ENCODE measurements at places on chromosomes 11 and 22.
A peak's percentile ranks its signal among the peaks of the same experiment; 100 is the strongest.

DNA sequence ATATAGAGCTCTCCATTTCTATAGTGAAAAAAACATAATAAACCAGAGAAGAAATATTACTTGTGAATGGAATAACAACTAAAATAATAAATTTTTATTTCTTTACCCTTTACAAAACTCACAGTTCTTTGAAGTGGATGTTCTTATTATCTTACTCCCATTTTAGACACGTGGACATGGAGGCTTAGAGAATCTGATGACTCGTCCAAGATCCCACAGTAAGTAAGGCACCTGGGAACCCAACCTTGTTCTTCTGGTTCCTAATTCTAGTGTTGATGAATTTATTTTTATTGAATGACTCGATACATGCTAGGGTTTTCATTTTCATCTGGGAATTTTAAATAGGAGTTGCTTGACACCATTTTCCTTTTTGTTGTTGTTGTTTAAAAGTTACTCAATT, 1.8 kb downstream of the BPIFC start:
- DNase-seq, result no peak

DNA sequence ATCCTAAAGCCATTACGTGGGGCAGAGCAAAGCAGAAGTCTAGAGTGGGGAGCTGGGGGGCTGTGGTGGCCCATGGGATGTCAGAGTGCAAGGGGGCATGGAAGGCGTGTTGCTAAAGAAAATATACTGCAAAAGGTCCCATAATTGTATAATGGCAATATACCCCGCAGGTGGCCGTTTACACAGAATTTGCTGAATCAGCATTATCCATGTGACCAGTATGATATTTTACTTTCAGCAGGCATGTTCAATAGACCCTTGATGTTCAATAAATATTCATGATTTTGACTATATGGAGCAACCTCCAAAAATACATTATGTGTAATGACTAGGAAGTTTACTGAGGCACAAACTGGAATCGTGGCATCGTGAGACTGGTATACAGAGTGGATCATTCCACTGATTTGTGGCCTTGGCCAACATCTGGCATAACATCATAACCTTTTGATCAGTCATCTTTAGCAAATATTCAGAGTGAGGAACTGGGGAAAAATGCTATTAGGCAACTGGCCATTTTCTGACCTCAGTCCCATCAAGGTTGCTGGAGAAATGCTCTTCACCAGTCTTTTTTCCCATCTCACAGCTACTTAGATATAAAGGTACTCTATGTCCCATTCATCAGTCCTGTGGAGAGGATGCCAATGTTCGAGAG, 29.3 kb upstream of the PPP2R1B start:
- DNase-seq, result no peak

GRCh38 chr11:107538821-107539220, 26.7 kb downstream of the ALKBH8 start:
- DNase-seq, result no peak

- peak; percentile 69 for DNase-seq
Observed at GRCh38 chr11:832529-833113, at the start of gene CD151. CD151 (plus strand) TSS chr11:832952; CDS start chr11:836070, 3,118 bp downstream.

DNA sequence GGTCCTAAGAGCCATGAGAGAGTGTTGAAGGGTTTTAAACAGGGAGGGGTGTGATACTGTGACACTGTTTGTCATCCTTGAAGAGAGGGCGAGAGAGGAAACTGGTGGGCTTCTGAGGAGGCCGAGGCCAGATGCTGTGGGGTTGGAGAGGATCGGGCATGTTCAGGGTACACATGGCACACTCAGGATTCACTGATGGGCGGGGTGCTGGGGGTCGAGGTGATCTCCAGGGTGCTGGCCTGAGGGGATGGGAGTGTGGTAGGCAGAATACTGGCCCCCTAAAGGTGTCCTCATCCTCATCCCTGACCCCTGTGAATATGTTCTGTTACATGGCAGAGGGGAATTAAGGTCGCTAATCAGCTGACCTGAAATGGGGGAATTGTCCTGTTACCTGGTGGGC, 7.3 kb downstream of the TBC1D22A start:
- no peak for DNase-seq

DNA sequence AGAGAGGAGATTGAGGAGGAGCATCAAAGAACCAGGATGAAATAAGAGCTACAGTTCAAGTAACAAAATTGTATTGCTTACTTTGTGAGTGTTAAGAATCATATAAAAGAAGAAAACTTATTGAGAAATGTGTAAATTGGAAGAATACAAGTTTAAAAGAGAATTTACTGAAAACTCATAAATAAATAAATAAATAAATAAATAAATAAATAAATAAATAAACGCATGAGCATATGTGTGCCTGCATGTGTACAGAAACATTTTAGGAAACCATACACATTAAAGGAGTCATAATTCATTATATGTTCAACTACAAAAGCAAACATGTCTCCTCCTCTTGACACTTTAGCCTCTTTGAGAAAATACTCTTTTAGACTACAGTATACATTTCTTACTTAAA, 42.6 kb downstream of the CNTN5 start:
- DNase-seq, result no peak
